ENCODE measurements at places on chromosomes 5 and 9.

GRCh38 chr9:95725045-95725444 lies 150.4 kb upstream of the ERCC6L2 start:
- no peak for DNase-seq

- DNase-seq: peak; percentile 65
Measured at GRCh38 chr9:16191691-16192402, 639.0 kb downstream of the CCDC171 start.

DNA sequence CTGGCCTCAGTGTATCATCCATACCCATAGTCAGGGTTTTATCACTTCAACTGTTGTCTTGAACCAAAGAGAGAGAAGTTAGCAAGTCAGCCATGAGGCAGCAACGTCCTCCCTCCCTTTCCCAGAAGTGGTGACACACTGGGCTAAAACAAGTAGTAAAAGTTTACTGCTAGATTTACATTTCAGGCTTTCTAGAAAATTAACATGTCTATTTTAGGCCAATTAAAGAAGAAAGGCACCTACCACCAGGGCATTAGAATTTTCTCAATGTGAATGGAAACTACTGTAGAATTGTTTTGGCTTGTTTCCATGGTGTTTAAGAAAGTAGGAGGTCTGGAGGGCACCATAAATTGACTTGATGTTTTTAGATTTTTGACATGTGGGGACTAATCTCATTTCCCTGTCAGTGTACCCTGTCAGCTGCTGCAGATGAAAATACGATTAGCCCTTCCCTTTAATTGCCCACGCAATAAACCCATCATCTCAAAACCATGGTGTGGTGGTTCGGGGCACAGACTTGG lies 121.8 kb upstream of the ELL2 start:
- no peak for DNase-seq

DNA sequence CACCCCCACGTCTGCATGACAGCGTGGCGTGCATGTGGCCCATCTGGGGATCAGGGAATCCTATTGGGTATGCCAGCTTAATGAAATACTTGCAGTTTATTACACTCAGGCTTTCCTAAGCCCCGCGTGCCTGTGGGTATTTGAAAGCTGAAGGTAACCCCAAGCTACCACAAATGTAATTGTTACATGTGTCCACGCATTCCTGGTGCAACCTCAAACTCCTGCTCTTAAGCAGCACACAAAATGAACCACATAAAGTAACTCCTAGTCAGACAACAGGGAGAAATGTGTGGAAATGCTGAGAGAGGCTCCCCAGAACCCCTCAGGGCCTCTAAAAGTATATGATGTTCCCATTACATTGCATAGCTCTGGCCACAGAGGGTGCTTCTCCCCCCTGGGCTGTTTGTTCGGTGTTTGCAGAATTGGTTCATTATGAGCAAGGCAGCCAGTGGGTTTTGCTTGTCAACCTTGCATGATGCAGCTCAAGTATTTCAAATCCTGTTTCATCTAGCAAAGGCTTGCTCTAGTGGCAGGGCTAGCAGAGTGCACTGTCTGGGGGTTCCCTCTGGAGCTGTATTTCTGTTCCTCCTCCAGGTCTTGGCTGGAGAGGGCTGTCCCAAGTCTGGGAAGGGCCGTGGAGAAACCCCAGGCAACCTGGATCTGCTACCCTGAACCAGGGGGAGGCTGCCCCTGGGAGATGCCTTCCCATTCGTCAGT lies 1.8 kb upstream of the DCANP1 start:
- no peak for DNase-seq

GRCh38 chr9:103444176-103444575 lies 449.0 kb downstream of the CYLC2 start:
- DNase-seq: no peak

- DNase-seq: no peak
Measured at GRCh38 chr9:81476813-81477490, 212.4 kb downstream of the TLE1 start.

- no peak for DNase-seq
Measured at GRCh38 chr9:104866191-104866590, 61.8 kb downstream of the ABCA1 start.

- DNase-seq: no peak
Measured at GRCh38 chr9:105233873-105234272, 10.6 kb upstream of the SLC44A1 start.

DNA sequence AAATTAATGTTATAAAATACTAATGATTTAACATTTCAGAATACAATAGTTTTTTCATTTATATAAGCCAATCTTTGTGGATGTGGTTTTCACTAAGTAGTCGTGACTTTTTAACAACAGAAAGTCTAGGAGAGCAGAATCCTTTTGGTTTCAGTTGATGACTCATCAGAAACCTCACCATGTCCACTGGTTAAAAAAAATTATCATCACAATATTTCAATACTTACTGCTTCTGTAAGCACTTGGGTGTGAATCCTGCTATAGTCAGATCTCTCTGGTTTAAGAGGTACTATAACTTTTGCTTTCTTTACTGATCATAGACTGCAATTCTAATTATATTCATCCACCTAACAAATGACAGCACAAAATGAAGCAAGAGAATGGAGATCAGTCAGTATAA lies 77.2 kb downstream of the MRPS30 start:
- DNase-seq: no peak

GRCh38 chr5:14011089-14012020 lies 66.9 kb upstream of the DNAH5 start:
- DNase-seq: peak; percentile 96

- no peak for DNase-seq
Measured at GRCh38 chr5:138603249-138603920, 28.2 kb upstream of the HSPA9 start.

GRCh38 chr9:99748676-99749075 lies 73.0 kb upstream of the NR4A3 start:
- DNase-seq: no peak

GRCh38 chr9:104873489-104873850 lies 54.5 kb downstream of the ABCA1 start:
- DNase-seq: no peak

GRCh38 chr5:122413722-122414121 lies 101.7 kb downstream of the SNCAIP start:
- no peak for DNase-seq

DNA sequence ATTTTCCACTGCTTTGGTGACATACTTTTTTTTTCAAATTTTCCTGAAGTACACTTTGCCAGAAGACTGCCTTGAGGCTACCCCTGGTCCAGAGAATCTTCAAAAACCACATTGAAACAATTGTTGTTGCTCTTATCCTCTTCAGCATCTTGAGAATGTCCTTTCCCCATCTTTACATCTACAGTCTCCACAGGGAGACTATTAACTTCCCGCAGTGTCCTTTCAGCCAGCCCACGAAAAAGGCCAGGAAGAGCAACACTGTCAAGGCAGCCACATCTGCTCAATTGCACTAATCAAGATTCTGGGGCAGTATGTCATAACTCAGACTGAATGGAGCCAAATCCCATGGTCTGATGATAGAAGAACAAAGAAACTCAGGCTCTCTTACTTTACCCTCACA lies 148.3 kb downstream of the ENC1 start:
- no peak for DNase-seq

DNA sequence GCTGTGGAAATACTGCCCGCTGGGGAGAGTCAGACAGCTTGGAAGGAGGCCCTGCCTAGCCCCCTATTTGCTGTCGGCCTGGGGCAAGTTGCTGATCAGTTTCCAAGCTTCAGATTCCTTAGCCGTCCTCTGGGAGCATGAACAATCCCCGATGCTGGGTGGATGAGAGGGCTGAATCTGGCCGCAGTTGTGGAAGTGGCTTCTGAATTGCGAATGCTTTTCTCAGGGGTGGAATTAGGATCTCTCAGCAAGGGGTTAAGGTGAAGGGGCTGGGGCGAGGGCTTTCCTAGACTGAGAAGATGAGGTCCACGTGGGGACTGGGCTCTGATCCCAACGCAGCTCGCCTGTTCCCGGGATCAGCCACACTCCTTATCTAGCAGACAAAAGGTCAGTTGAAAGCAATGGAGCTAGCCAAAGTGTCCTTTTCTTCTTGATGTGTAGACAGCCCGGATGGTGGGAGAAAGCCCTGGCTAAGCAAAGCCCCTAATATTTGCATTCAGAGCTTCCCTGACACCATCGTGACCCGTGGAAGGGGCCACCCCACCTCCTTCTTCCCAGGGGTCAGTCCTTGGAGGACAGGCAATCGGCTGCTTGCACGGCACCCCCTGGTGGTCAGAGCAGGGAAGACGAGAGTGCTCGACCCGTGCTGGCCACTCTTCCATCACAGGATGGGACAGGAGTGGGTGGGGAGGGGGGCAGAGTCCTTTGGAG lies 54.9 kb downstream of the COL15A1 start:
- DNase-seq: peak; percentile 76

- DNase-seq: no peak
Measured at GRCh38 chr5:9165546-9165945, 380.3 kb downstream of the SEMA5A start.

- no peak for DNase-seq
Measured at GRCh38 chr9:98479967-98480847, 224.8 kb upstream of the TBC1D2 start.

DNA sequence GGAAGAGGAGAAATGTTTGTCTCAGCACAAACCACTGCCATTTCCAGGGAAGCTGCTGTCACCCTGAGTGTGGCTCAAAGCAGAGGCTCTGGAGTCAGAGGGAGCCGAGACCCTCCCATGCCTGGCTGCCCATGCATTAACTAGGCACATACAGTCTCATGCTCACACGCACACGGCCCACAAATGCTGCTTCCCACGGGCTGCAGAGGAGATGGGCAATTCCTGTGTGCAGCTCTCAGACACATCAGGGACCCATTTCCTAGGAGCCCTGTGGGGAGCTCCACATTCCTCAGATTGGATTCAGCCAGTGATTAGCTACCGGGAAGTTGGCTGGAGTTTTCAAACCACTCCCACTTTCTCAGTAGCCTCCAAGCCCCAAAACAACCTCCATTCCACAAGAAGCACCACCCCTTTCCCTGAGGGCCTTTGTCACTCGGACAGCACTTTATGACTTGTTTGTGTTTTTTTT lies 9.1 kb upstream of the PTGES start:
- peak; percentile 66 for DNase-seq

- peak; percentile 60 for DNase-seq
Measured at GRCh38 chr5:94228791-94229190, 389.6 kb downstream of the KIAA0825 start.

- no peak for DNase-seq
Measured at GRCh38 chr5:150520747-150521521, 13.0 kb downstream of the NDST1 start.

DNA sequence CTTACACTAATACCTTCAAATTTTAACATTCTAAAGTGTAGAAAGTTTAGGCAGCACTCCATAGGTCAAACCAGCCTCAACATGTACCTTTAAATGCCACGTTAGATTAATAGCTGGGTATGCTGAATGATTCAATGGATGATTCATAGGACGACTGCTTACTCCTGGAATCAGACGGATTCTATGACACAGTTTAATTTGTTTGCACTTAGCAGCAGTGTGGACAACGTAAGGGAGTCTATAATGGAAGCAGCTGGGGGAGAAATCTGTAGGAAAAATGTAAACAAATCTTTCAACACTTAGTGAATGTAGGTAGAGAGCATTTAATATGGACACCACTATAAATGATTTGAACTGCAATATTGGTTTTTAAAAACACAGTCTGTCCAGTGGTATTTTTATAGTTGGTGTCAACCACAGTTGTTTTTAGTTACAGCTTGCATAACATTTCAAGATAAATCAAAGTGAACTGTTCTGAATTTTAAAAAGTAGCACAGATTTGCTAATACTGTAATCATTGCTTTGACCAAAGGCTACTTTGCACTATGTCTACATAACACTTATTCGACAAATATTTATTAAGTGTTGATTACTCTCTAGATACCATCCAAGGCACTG lies 701.5 kb upstream of the MEF2C start:
- no peak for DNase-seq

DNA sequence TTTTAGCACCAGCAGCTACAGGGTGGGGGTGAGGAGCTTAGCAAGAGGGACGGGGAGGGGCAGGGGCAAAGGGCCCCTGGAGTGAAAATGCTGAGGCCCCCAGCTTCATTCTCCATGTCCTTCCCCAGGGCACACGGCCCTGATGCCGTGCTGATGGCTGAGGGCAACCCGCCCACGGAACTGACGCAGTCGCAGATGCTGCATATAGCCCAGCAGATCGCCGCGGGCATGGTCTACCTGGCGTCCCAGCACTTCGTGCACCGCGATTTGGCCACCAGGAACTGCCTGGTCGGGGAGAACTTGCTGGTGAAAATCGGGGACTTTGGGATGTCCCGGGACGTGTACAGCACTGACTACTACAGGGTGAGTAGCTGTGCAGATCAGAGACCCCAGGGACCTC lies 285.6 kb downstream of the NTRK2 start:
- DNase-seq: no peak

GRCh38 chr9:107375651-107376369 lies 92.7 kb downstream of the RAD23B start:
- DNase-seq: no peak

DNA sequence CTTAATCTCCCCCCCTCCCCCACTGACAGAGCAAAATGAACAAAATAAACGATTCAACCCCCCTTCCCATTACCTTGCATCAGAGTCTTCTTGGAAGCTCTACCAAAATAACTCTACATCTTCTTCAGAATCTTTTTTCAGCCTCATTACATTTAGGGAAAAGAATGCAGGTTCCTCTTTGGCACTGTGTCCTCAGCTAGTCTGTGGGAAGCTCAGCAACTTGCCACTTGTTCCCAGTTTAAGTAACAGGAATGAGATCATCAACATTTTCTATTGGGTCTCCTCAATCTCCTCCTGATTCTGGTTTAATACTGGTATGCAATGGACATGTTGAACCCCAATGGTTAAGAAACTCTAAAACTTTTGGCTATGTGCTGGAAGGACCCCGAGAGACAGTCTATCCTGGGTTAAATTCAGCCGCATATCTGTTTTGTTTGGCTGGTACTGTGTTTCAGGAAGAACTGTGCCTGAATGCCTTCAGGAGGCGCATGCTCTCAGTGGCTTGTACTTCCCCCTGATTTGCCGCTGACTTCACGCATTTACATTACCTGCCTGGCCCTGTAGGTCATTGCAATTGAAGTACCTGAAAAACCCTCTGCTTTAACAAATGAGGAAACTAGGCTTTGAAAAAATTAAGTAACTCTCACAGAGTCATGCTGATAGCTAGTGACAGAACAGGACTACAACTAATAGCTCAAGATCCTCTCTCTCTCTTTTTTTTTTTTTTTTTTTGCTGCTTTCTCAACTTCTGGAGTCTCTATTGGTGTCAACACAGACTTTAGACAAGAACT lies 78.1 kb upstream of the HMHB1 start:
- no peak for DNase-seq

DNA sequence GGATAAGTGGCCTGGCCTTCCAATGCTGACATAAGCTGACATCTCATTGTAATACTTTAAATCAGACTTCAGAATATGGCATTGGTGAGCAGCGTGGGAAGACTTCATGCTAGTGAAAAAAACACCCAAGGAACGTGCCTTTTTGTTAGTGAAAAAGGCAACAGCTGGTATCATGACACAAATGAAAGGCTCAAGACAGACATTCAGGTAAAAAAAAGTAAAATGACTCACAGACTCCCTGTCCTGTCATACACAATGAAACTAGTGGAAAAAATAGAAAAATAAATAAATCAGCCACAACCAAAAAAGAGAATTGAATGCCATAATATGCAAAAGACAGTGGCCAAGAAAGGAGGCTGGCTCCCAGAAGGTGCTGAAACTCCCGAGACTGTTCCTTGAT lies 24.4 kb upstream of the PPP1R2B start:
- DNase-seq: no peak
